Vagina (tissue), 2 donors: ENCODE measurements at places on chromosomes 6 and 20. TPM values are rescaled to one million over a fixed set of nuclear protein-coding genes. Genes with fewer than 3 reads are reported as not detected.
A peak's percentile ranks its signal among the peaks of the same experiment; 100 is the strongest.

The PROKR2 gene
- not detected for total RNA-seq

DNA sequence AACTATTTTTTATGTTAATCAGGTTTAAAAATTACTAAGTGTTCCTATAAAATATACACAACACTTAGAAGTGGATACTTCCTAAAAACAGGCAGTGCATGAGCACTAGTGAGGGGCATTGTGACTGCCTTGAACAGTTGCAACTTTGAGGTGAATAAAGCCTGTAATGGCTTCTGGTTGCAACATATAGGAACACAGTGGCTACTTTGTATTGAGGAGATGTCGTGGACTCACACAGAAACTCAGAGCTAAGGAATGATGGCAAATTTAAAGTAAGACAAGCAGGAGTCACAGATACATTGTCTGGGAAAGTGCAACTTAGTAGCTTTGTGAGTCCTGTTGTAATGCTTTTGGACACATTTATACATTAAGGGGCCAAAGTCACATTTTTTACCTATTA, 861 bp upstream of the HLA-A start:
- DNase-seq: no peak
- no peaks in the 10 kb centered on the region for H3K27me3 ChIP-seq
- peak overlapping the region; percentile 84 for H3K27ac ChIP-seq
- H3K4me1 ChIP-seq: peaks cover 9% of the 10 kb centered on the region

- H3K27ac ChIP-seq: no peak overlapping the region
- no peak overlapping the region for H3K4me3 ChIP-seq
- DNase-seq: no peak
- no peaks in the 10 kb centered on the region for H3K27me3 ChIP-seq
- no peaks in the 10 kb centered on the region for H3K36me3 ChIP-seq
These were observed 95.9 kb upstream of the IFNGR1 start for GRCh38 chr6:137315081-137315480.

The GJA1 gene
- total RNA-seq: 261 TPM

The MICB gene
- 3.2 TPM for total RNA-seq

DNA sequence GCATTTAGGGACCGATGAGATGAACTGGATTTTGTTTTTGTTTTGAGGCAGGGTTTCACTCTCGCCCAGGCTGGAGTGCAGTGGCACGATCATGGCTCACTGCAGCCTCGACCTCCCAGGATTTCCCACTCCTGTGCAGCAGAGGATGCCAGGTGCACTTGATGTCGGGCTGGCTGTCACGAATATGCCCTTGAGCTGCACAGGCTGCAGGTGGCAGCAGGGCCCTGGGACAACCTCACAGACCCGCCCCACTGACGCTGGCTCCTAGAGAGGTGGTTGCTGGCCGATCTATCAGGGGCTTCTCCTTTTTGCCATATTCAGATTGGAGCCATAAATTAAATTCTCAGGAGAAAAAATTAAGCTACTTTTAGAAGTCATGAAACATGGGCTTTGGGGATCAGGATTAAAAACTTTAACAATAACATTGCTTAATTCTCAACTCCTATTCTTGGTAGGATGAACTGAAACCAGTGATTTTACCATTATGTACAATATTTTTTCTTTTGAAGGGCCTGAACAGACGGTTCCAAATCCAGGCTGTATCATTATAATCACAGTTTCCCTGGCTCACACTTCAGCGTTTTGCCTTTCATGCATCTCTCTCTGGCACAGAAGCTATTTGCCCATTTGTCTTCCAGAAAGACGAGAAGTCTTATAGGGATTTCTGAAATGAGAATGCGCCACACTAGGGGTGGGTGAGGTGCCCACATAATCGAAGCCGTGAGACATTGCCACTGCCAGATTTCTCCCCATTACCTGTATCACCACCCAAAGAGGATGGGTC, 32.4 kb downstream of the NQO2 start:
- no peak for DNase-seq
- H3K4me1 ChIP-seq: no peaks in the 10 kb centered on the region
- no peaks in the 10 kb centered on the region for H3K27me3 ChIP-seq
- no peak overlapping the region for H3K4me3 ChIP-seq
- H3K27ac ChIP-seq: no peak overlapping the region

DNA sequence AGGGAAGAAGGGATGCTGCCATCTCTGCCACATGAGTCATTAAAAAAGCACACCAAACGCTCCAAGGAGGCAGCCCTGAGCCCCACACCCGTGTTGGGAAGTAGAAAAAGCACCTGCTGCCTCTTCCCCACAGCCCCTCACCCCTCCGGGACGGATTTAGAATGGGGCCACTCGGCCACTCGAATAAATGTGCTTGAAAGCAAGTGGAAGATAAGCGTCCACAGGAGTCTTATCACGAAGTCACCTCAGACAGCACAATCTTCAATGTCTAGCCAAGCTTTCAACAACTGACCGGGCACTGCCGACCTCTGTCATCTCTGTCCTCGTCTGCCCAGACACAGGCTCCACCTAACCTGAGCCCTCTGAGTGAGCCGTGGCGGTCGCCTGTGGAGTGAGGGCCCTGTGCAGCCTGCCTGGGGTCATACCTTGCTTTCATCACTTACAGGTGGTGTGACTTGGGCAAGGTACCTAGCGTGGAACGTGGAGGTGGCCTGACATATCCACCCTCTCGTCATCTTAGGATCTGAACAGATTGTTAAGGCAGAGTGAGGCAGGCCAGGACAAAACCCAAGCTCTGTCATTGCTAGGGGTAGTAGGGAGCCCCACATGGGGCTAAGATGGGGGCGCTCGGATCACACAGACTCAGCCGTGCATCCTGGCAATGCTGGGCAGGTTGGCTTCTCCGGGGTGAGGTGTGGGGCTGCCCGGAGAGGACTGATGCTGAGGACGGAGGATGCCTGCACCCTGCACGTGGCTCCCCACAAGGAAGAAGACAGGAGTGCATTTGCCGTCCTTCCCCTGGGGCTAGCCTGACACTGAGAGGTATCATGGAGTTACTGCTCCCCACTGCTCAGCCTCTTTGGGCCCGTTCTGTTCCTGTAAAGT, 34.8 kb downstream of the PSMG4 start:
- peaks cover 4% of the 10 kb centered on the region for H3K36me3 ChIP-seq
- H3K4me1 ChIP-seq: no peaks in the 10 kb centered on the region

The TRIM38 gene
- total RNA-seq: 8.1 TPM

- no peak for DNase-seq
- no peak overlapping the region for H3K4me3 ChIP-seq
- no peaks in the 10 kb centered on the region for H3K36me3 ChIP-seq
- H3K27ac ChIP-seq: peak overlapping the region; percentile 99
- H3K27me3 ChIP-seq: no peaks in the 10 kb centered on the region
These were observed 5.2 kb downstream of the FOXO3 start for GRCh38 chr6:108565893-108566292.

The CRISP3 gene
- 19.2 TPM for total RNA-seq

- no peak overlapping the region for H3K27ac ChIP-seq
- H3K4me3 ChIP-seq: no peak overlapping the region
- H3K4me1 ChIP-seq: peaks cover 65% of the 10 kb centered on the region
- no peak for DNase-seq
These were observed 5.0 kb downstream of the PYGB start for GRCh38 chr20:25252686-25253421.

DNA sequence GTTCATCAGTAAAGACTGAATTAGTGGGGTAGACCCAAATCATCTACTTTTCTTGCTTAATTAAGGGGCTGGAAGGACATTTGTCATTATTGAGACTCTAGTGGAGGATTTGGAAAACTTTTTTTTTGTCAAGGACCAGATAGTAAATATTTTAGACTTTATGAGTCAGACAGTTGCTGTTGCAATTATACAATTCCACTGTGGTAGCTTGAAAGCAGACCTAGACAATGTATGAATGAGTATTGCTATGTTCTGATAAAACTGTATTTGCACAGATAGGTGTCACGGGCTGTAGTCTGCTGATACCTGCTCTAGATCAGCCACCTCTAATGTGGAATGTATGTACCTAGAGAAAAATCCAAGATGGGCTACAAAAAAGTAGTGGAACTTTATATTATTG, 175.0 kb downstream of the CARMIL1 start:
- no peak overlapping the region for H3K27ac ChIP-seq
- H3K4me3 ChIP-seq: no peak overlapping the region
- no peak for DNase-seq
- no peaks in the 10 kb centered on the region for H3K4me1 ChIP-seq
- no peaks in the 10 kb centered on the region for H3K27me3 ChIP-seq

The MUC22 gene
- total RNA-seq: 2.9 TPM

DNA sequence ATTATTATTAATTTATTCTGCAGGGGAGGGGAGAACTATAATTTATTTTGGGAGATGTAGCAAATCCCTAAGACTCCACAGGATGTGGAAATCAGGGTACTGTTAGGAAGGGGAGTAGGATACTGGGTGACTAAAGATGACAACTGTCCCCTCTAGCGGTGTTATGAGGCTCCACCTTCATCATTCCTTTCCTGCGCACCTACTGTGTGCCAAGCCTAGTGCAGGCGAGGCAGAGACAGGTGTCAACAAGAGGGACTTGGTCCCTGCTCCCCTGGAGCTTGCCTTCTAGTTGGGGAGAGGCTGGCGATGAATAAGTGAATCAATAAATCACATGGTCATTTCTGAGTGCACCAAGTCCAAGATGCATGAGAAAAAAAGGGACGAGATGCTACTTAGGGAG, 65.5 kb downstream of the STK35 start:
- DNase-seq: no peak
- H3K27ac ChIP-seq: no peak overlapping the region
- no peaks in the 10 kb centered on the region for H3K36me3 ChIP-seq
- no peak overlapping the region for H3K4me3 ChIP-seq

- no peaks in the 10 kb centered on the region for H3K4me1 ChIP-seq
- no peaks in the 10 kb centered on the region for H3K36me3 ChIP-seq
- H3K4me3 ChIP-seq: no peak overlapping the region
- no peak overlapping the region for H3K27ac ChIP-seq
- H3K27me3 ChIP-seq: no peaks in the 10 kb centered on the region
These were observed 17.0 kb upstream of the HEY2 start for GRCh38 chr6:125732398-125732797.

The HAO1 gene
- total RNA-seq: not detected

DNA sequence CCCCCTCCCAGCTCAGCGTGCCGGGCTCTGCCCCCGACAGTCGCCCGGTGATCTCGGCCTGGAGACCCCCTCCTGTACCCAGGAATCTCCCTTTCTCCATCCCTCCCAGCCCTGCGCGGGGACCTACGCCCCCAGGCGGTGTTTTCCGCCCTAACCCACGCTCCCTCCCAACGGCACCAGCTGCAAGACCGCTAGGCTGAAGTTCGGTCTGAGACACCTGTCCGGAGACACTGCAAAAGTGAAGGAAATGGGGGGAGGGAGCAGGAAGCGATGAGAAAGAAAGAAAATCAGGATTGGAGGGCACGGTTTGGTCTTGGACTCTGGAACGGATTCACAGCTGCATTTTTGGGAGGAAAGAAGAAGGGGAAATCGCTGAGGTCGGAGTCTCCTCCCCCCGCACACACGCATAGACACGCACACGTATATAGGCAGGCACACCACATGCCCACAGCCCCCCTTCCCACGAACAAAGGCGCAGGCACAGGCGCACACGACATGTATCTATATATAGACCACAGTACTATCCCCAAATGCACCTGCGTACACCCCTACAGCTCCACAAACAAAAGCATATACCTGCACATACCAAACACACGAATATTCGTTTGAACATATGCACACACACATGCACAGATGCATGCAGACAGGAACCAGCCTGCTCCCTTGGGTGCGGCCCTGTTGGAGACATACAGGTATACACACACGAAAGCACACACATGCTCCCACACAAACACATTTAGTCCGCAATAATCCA, 1.0 kb downstream of the SLC32A1 start:
- no peak for DNase-seq
- H3K36me3 ChIP-seq: no peaks in the 10 kb centered on the region
- no peak overlapping the region for H3K4me3 ChIP-seq
- peaks cover 43% of the 10 kb centered on the region for H3K4me1 ChIP-seq
- peaks cover 49% of the 10 kb centered on the region for H3K27me3 ChIP-seq

DNA sequence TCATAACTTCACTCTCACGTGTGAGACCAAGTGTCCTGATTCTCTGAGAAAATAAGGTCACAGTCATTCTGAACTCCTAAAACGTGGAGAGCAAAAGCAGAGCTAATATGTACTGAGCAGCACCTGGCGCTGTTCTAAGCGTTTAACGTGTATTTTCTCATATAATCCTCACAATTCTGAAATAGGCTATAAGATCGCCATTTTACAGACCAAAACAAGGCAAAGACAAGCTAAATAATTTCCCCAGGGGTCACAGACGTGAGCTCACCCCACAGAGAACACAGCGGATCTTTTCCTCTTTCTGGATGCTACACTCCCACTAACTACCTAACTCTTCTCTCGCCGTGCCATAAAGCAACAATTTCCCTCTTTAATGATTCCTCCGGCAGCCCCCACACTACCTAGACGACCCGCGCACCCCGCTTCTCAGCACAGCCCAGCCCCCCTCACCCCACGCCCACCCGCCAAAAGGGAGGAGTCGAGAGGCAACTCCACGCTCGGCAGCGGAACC, 636 bp downstream of the SUPT3H start:
- peak overlapping the region; percentile 94 for H3K27ac ChIP-seq
- H3K36me3 ChIP-seq: no peaks in the 10 kb centered on the region
- no peaks in the 10 kb centered on the region for H3K27me3 ChIP-seq
- H3K4me3 ChIP-seq: peak overlapping the region; percentile 71

GRCh38 chr6:133551436-133551835, 310.3 kb downstream of the EYA4 start:
- H3K4me3 ChIP-seq: no peak overlapping the region
- H3K36me3 ChIP-seq: no peaks in the 10 kb centered on the region
- H3K4me1 ChIP-seq: no peaks in the 10 kb centered on the region
- DNase-seq: no peak
- H3K27ac ChIP-seq: peak overlapping the region; percentile 38

DNA sequence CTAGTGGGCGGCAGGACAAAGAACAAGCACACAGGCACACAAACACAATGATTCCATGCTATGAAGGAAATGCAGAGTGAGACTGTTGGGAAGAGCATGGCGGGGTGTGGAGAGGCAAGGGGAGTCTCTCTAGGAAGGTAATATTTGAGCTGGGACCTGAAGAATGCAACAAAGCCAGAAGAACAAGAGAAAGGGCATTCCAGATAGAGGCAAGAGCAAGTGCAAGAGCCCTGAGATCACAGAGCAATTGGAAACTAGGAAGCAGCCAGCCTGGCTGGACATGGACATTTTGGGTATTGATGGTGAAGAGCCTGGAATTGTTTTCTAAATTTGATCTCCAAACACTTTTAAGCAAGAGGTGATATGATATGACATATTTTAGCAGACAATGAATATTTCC, 15.4 kb downstream of the SRXN1 start:
- no peak for DNase-seq
- no peaks in the 10 kb centered on the region for H3K36me3 ChIP-seq
- no peaks in the 10 kb centered on the region for H3K27me3 ChIP-seq
- no peak overlapping the region for H3K4me3 ChIP-seq
- no peak overlapping the region for H3K27ac ChIP-seq

DNA sequence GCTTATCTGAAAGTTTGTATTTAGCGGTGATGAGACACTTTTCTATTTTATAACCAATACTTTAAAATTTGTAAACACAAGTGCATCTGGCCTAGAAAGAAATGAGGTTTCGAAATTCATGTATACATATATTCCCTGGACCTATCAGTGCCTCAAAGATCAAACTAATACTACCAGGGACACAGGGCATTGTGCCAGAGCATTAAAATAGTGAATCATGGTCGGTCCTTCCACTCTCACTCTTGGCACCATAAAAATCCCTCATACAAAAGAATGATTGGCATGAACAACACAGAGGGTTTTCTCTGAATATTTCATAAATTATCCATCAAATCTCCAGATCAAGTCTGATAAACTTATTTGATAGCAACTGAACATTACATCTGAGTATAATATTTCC, 62.0 kb downstream of the MMUT start:
- H3K27me3 ChIP-seq: no peaks in the 10 kb centered on the region
- H3K36me3 ChIP-seq: no peaks in the 10 kb centered on the region
- H3K4me1 ChIP-seq: no peaks in the 10 kb centered on the region
- H3K27ac ChIP-seq: no peak overlapping the region
- DNase-seq: no peak
- H3K4me3 ChIP-seq: no peak overlapping the region
